ENCODE measurements at places on chromosomes 3 and 15.

DNA sequence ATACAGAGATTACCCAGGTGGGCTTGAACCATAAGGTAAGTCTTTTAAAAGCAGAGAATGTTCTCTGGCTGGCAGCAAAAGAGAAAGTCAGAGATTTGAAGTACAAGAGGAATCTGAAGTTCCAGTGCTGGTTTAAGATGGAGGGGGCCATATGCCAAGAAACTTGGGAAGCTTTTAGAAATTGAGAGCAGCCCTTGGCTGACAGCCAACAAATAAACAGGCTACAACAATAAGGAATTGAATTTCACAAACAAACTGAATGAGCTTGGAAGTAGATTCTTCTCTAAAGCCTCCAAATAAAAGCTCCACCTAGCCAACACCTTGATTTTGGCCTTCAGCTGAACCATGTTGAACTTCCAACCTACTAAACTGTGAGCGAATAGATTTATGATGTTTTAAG lies 85.7 kb downstream of the TRIM42 start:
- no peak for DNase-seq

DNA sequence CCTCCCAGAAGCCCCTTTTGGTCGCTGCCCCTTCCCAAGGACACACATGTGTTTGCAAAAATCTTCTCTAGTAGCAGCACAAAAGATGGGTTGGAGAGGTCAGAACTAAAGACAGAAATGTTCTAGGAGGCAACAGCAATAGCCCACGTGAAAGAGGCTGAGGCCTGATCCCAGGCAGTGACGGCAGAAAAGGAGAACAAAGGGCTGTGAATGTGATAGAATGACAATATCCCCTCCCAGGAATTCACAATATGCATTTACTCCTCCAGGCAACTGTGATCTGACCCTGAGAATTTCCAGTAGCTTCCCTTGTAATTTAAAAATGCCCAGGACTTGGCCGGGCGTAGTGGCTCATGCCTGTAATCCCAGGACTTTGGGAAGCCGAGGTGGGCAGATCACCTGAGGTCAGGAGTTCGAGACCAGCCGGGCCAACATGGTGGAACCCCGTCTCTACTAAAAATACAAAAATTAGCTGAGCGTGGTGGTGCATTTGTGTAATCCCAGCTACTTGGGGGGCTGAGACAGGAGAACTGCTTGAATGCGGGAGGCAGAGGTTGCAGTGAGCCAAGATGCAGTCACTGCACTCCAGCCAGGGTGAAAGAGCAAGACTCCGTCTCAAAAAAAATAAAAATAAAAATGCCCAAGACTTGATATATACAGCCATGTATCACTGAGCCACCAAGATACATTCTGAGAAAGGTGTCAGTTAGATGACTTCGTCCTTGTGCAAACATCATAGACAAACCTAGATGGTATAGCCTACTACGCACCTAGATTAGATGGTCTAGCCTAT lies 43.6 kb upstream of the PIAS1 start:
- DNase-seq: no peak

GRCh38 chr3:89227218-89227617 lies 119.8 kb downstream of the EPHA3 start:
- no peak for DNase-seq

- DNase-seq: no peak
Measured at GRCh38 chr3:175951047-175951694, 1092.0 kb downstream of the NAALADL2 start.

DNA sequence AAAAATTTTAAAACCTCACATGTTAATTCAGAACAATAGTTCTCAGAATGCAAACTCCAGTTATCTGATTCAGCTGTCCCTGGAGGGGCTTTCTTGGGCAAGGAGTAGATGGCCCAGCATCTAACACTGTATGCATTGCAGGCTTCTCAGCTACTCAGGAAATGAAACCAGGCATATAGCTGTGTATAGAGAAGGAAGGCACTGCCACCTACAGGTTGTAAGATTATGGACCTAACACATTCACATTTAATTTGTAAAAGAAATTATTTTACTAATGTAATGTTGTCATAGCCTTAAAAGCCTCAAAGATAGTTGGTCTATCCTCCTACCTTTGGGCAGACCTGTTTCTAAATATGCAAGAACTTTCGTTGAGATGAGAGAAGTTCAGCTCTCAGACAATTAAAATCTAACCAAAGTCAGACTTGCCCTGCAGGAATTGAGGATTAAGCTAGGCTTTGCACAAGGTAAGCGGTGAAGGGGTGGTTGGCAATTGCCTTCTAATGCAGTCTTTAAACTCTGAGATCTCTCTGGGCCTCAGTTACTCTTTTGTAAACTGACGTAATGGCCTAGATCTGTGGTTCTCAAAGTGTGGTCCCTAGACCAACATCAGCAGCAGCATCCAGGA lies 132.8 kb upstream of the SLC24A5 start:
- DNase-seq: no peak

GRCh38 chr15:28900892-28901586 lies 15.3 kb downstream of the APBA2 start:
- no peak for DNase-seq

DNA sequence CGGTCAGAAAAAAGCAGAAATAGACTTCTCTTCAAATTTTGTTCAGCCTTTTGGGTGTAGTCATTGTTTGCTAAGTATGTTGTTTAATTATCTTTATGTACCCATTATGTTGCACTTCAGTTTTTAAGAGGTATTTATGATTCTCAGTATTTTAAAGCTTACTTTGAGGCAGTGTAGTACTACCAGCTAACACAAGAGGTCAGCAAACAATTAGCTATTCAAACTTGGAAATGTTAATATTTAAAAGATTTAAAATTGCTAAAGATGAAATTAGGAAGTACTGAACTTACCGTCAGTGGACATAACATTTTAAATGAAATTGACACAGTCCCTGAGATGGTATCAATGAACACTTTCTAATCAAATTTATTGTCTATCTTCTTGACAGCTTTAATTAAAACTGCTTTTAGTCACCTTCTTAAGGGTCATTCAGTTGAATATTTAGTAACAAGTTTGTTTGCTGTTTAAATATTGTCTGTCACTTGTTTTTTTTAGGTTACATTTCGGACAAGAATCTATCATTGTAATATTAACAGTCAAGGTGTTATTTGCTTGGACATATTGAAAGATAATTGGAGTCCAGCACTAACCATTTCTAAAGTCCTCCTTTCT lies 28.1 kb downstream of the NKIRAS1 start:
- no peak for DNase-seq

DNA sequence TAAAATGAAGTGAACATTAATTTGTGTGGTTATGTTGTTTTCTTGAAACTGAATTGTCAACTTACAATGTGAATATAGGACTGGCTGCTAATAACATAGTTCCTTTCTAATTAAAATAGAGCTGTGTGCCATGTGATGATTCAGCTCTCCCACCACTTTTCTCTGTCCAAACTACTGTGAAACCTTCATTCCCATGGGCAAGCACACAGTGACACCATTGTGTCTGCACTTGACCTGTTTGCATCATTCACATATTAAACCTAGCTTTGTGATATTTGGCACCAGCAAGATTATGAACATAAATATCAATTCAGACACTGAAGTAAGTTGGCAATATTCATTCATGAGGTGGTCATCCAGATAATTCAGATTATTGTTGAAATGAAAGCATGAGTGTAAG lies 78.8 kb upstream of the TCF12 start:
- no peak for DNase-seq

GRCh38 chr3:72590732-72591221 lies 257.5 kb downstream of the SHQ1 start:
- DNase-seq: no peak

- no peak for DNase-seq
Measured at GRCh38 chr15:49715211-49715610, 94.4 kb downstream of the DTWD1 start.

GRCh38 chr3:155859859-155860258 lies 5.6 kb upstream of the SLC33A1 start:
- DNase-seq: no peak

GRCh38 chr3:94587291-94587690 lies 524.4 kb downstream of the NSUN3 start:
- DNase-seq: no peak

- no peak for DNase-seq
Measured at GRCh38 chr3:166554023-166554422, 716.8 kb upstream of the BCHE start.

- DNase-seq: no peak
Measured at GRCh38 chr3:90069748-90070147, 962.3 kb downstream of the EPHA3 start.

Data from progenitor cell of endocrine pancreas (in vitro differentiated cells).